ENCODE measurements at places on chromosomes 3 and 15. TPM values are rescaled to one million over a fixed set of nuclear protein-coding genes. Genes with fewer than 3 reads are reported as not detected.

HAPLN3 gene
- polyA plus RNA-seq: 0.27 TPM

PROK2 gene
- not detected for polyA plus RNA-seq

CPLX3 gene
- not detected for polyA plus RNA-seq

KLF15 gene
- 1.6 TPM for polyA plus RNA-seq

RLBP1 gene
- polyA plus RNA-seq: 0.60 TPM

DNA sequence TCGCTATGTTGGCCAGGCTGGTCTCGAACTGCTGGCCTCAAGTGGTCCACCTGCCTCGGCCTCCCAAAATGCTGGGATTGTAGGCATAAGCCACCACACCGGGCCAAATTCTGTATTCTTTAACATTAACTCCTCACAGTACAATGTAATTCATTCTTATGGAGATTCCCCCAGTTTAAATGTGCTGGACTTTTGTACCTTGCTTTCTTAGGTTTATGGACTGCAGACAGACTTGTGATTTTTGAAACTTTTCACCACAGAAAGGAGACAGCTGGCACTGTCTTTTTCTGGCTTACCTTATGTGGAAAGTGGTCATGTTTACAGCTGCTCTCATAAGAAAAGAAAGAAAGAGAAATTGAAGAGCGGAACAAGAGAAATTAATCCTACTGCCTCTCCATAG lies 103.8 kb downstream of the IQCH start:
- DNase-seq: no peak

DNA sequence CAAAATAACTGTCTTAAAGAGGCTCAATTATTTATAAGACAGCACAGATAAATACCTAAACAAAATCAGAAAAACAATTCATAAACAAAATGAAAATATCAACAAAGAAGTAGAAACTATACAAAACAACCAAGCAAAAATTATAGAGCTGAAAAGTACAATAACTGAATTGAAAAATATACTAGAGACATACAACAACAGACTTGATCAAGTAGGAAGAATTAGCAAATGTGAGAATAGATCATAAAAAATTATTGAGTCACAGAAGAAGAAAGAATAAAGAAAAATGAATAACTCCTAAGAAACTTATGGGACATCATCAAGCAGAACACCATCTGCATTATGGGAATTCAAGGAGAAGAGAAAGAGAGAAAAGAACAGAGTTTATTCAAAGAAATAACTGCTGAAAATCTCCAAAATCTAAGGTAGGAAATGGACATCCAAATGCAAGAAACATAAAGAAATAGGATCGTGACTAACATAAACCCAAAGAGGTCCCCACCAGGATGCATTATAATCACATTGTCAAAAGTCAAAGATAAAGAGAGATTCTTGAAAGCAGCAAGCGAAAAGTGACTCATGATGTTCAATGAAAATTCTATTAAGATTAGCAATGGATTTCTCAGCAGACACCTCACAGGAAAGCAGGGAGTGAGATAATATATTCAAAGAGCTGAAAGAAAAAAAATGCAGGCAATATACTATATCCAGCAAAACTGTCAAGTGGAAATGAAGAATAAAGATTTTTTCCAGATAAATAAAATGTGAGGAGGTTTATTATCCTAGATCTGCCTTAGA lies 85.9 kb downstream of the DCLK3 start:
- DNase-seq: no peak

- peak; percentile 40 for DNase-seq
These were observed 17.8 kb downstream of the FLNB start for GRCh38 chr3:58025837-58026569.
